T-helper 17 cell (primary cell): ENCODE measurements at places on chromosomes 3 and 15.

DNA sequence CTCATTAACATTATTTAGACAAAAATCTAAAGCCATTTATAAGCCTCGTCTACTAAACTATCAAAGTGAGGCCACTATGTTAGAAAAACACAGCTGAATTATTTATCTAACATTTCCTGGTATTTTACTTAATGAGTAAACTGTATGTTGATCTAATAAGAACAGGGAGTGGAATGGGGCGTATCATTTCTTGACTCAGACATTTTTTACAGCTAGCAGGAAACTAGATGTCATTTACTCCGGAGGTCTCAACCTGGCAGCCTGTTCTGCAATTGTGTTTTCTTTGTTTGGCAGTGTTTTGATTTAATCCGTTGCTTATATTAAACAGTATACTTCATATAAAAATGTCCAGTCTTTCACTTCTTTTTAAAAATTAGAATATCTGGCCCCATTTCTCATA is 79.1 kb upstream of the ABI3BP start:
- DNase-seq = no peak

DNA sequence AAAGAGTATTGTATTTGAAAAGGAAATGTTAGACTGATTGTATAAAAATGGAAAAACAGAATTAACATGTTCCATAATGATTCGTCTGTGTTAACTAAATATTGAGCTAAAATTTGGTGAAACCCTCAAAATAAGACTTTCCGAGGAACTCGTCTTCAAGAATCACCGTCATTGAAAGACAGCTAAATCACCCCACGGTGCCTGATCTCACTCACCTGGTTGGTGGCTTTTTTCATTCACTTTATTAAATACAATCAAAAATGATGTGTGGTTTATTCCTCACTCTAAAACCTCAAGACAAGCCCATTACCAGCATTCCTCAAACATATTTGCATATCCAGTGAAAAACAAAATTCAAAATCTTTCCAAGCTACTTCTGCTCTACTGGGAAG is 153.9 kb downstream of the FOXP1 start:
- DNase-seq = no peak

DNA sequence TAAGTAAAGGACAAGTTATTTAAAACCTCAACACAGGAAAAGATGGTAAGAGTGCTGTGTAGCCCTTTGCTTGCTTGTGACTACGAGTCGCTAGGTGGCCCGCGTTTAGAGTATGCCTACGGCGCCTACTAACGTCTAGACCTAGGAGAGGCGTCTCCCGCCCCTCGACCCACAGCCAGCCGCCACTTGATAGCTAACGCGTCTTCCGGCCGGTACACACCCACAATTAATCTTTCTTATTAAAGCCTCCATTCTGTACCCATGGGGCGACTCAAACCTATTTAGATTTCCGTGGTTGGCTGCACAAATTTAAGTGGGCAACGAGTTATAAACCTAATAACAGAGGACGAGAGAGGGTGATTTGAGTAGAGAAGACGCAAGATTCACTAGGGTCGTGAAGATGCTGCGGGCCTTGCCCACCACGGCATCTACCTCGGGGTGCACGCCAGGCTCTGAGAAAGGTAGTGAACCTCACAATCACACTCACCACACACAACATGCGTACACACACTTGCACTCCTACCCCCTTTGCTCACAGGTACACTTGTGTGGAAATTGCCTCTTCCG is 12.0 kb downstream of the SOX2 start:
- no peak for DNase-seq

DNA sequence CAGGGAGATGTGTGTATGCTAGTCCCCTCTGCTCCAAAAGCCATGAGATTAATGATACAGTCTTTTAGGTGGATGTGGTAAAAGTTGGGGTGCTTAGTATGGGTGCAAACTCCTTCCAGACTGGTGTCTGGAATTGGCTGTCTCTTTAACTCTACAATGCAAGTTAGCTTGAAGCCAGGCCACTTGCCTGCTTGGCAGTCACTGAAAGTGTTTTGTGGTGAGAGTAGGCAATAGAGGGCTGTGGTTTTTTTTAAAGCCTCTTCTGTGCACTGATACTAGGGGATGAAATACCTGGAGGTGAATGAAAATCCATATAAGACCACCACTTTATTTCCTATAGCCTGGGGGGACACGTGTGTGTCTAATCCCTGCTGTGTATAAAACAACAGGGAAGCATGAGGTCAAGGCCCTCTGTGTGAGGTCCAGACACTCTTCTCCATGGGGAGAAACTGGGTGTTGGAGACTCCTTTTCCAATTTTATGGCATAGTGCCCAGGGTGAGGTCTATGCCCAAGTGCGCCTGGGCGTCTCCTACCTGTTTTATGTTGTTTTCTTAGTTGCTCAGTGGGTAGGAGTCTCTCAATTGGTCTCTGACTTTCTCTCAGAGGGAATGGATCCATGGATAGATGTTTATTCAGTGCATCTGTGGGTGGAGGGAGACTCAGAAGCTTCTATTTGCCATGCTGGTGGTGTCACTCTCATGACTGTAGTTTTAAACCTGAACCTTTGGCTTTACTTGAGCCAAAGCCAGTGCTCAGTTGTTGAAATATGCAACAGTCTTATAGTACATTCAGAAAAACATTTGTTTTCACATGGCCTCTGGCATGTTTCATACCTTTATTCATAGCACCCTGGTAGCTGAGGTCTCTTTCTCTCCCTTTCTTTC is 327.8 kb upstream of the ATP11B start:
- DNase-seq = no peak

DNA sequence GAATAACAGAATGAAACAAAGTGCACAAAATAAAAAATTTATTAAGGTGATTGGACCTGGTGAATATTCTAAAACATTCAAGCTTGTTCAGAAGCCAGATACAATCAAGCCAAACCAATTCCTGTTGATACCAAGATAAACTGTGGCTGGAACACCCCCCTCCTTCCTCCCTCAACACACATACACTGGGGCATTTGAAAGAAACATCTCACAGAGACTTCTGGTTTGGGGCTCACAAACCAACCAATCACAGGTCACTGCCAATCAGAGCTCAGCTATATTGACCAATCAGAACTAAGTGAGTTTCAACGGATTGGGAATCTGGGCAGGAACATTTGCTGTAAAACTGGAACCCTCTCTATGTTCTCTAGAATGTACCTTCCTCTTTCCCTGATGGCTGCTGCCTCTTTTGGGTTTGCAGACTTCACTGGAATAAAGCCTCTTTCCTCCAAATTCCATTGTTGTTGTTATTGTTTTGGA is 340.6 kb upstream of the GOLIM4 start:
- DNase-seq = no peak

- no peak for DNase-seq
These were observed 43.8 kb downstream of the GABRB3 start for GRCh38 chr15:26729030-26729429.

- no peak for DNase-seq
These were observed 7.5 kb upstream of the ALAS1 start for GRCh38 chr3:52190294-52191074.

DNA sequence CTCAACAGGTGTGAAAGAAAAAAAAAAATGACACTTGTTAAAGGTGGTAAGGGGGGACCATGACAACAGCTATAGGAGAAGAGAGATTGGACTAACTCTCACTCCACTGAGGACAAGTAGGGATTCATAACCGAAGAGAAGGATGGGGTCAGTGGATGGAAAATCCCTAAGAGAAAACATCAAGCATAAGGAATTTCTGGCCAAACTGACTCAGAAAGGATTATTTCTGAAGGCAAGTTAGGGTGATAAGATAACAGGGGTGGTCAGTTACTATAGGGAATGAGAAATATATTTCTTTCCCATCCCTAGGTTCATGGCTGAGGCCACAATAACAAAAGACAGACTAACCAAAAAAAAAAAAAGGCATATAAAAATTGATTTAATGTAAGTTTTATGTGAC is 9.5 kb upstream of the RARB start:
- DNase-seq = no peak

DNA sequence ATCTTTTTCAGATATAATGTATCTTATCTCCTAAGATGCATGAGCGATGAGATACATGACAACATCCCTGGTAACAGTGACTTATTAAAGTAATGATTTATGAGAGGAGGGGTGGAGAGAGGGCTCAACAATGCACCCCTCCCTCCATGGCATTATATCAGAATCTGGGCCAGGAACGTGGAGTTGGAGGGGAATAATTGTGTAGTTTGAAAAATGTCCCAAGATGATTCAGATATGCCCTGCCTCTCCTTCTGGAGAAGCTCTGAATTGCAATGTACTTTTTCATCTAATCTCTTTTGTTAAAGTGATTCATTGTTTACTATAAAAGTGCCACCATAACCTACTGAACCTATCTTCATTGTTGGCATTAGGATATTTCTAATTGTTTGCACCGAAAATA is 86.5 kb downstream of the FRMD4B start:
- DNase-seq = no peak

DNA sequence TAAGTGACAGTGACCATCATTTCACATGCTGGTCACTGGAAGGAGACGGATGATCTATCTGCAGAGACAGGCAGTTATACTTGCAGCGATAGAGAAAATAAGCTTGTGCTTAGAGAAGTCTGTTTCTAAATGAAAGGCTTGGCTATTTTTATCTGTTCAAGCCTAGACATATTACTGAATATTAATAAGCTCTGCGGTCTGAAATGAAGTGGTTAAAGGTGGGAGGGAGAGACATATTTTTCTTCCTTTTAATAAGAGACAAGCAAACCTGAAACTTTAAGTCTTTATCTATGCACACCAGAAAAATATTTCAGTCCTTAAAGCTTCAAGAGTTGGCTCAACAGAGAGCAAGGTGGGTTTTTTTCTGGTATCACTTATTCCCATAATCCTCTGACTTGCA is 99.0 kb downstream of the CD200R1L start:
- DNase-seq = no peak

- DNase-seq = no peak
These were observed 464.5 kb downstream of the RBMS3 start for GRCh38 chr3:29745232-29745870.

DNA sequence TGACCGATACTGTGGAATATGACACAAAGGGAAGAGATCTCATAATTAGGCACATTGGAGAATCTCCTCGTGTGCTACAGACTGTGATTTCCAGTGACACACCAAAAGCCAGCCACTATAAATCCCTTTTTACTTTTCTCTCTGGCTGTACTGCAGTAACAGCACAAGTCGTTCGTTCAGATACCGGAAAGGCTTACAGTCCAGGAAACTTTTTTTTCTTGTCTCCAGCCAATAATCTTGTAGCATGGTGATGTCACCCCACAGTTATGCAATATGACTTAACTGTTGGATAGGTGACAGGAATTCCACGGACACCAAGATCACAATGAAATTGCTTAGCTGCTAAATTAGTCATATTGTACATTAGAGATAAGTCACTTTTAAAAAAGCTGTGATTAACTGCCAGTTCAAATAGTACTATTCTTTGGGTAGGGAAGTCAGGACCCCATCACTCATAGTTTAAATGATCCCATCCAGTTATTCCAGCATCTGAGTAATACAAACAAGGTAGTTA is 36.3 kb upstream of the TSC22D2 start:
- no peak for DNase-seq
